ENCODE measurements at places on chromosomes 6 and 20.

DNA sequence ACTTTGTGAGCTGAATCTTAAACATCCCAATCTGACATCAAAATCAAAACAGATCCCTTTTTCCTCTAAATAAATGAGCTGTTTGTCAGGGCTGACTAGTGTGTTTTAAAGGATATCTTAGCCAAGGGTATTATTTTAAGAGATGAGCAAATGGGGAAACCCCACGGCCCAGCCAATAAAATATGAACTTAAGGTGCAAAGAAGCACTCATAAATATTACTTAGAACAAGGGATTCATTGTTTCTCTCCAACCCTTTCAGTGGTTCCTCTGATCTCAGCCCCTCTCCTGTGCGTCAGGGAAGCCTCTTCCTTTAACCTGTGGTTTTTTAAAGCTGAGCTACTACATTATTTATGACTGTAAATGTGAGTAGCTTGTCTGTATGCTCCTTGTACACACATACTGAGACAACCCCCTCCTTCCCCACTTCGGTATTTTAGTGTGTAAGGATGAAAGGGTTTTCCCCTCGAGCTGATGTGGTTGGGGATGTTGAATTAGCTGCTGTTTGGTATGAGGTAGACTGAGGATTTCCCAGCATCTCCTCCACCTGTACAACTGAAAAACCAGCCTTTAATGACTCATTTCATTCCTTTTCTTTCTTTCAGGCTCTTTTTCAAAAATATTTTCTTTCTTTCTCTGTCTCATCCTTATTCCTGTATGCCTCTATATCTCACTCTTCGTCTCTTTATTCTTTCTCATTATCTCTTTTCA lies 6.5 kb downstream of the BMP5 start:
- DNase-seq: no peak

- DNase-seq: no peak
Observed at GRCh38 chr6:128250370-128251070, 269.9 kb downstream of the PTPRK start.

- DNase-seq: peak; percentile 70
Observed at GRCh38 chr20:53738039-53738944, 144.7 kb upstream of the ZNF217 start.

DNA sequence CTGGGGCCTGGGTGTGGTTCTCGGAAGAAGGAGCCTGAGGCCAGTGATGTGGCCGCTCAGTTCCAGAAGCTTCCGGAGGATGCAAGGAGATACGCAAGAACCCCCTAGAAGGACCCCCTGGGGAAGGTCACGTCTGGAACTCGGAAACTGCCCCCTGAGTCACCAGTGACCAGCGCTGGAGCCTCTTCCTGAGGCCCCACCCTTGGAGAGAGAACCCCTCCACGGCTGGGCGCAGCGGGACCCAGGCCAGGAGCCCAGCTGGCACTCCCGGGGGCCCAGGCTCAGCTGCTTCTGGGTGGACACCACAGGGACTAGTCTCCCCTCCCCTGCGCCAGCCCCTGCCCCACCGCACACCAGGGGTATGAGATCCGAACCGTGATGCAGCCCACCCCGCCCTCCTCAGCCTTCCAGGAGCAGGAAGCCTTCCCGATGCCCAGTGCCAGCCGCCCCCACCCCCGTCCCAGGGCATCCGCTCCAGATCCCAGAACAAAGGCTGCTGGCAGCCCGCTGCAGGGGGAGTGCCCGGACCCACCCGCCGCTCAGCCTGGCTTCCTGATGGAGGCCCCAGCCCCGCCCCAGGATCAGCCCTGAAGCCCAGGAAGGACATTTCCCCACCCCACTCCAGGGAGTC lies 7.5 kb downstream of the LAMA5 start:
- DNase-seq: peak; percentile 63

DNA sequence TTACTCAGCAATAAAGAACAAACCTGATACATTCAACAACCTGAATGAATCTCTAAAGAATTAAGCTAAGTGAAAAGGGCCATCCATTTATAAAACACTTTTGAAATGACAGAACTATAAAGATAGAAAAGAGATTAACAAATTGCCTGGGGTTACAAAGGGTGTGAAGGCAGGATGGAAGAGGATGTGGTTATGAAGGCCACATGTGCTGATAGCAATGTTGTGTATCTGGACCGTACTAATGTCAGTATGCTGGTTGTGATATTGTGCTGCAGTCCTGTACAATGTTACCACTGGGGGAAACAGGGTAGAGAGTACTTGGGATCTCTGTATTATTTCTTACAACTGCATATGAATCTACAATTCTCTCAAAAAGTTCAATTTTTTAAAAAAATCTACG lies 36.4 kb downstream of the ELOVL5 start:
- DNase-seq: no peak

DNA sequence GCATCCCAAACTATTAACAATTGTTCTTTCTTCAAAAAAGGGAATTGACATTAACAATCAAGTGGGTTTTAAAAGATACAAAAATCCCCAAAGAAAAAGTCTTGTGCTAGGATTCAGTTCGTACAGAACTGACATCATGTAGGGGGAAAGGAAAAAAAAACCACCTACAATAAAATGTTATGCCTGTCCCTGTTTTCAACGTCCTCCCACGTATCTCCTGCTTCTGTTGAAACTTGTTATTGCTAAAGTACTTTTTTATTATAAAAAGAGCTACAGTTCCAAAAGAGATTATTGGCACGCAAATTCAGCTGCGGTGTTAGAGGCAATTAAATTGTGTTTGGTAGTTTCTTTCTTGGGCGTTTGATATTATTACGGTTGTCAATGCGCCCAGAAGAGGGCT lies 102.8 kb upstream of the PHACTR1 start:
- DNase-seq: no peak

- DNase-seq: no peak
Observed at GRCh38 chr6:74065705-74066104, 369.7 kb downstream of the CD109 start.

DNA sequence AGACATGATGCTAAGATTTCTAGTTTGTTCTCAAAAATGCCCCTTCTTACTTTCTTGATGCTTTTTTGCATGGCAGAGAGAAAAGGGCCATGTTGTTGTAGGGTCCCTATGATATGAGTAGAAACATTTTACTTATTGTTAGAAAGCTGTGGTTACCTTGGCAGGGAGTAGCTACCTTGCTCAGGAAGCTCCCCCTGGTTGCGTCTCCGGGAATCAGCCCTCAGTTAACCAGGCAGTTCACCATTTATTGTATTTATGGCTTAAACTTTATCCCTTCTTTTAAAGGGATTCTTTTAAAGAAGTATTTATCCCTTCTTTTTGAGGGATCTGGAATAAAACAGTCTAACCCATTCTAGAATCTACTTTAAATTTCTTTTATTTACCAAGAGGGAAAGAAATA lies 113.9 kb upstream of the PROKR2 start:
- no peak for DNase-seq

DNA sequence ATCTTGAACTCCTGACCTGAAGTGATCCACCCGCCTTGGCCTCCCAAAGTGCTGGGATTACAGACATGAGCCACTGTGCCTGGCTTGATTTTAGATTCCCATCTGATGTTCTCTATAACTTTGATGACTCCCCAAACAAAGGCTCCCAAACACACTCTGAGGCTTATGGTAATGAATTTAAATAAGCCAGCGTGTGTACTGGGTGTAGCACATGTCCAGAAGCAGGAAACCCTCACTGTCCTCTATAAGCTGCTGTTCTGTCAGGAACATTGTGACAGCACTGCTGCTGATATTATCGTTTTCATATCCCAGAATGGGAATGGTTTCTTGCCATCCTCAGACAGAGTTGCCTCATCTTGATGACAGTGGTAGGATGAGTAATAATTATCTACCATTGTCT lies 54.1 kb upstream of the SALL4 start:
- no peak for DNase-seq

GRCh38 chr6:109782491-109782999 lies 91.4 kb downstream of the FIG4 start:
- no peak for DNase-seq

DNA sequence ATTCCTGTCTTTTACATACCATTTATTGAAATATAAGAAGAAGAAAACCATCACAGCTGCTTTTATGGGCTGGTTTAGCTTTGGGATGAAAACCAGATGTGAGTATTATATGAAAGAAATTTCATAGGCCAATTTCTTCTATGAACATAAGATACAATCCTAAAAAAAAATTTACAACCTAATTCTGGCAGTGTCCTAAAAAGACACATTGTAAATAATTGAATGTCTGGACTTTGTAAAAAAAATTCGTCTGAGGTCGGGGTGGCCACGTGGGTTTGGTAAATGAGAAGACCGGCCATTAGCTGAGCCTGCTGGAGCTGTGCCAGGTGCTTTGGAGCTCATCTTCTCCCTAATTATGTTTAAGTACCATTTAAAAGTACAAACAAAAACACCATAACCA lies 26.8 kb downstream of the DACT2 start:
- no peak for DNase-seq

DNA sequence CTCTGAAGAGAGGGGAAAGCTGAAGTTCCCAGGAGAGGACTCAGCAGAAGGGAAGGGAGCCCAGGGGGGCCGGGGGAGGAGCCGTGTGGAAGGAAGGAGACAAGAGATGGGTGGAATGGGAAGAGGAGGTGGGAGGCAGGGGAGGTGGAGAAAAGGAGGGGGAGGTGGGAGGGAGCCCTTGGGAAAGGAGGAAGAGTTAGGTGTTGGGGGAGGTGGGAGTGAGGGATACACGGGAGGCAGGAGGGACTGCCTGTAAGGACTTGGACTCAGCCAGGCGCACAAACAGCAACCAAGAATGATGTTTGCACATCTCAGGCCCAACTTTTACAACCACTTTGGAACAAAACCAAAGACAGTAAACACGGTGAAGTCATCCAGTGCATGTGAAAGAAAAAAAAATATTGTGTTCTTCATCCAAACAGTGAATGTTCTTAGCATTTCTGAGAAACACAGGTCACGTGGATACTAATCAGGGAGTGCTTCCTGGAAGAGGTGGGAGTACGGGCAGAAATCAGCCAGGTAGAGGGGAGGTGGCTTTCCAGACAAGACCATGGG lies 17.4 kb upstream of the LSM14B start:
- no peak for DNase-seq

- no peak for DNase-seq
Observed at GRCh38 chr6:143867236-143867635, 3.0 kb downstream of the ZC2HC1B start.

DNA sequence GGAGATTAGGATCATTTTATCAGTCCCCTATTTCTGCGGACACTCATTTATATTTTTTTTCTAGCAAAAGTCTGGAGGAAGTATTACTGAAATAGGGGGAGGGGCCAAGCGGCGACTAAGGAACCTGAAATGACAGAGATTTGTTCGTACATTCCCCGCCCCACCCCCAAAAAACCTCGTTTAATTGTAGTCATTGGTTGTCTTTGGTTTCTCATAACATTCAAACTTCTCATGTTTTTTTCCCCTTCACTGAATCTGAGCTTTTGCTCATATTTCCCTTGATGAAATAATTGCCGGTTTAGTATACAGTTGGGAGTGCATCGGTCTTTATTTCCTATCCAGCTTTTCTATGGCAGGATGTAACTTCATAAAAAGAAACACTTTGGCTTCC lies 768 bp upstream of the FYN start:
- no peak for DNase-seq

- no peak for DNase-seq
Observed at GRCh38 chr6:42095094-42095493, 44.8 kb downstream of the TAF8 start.

DNA sequence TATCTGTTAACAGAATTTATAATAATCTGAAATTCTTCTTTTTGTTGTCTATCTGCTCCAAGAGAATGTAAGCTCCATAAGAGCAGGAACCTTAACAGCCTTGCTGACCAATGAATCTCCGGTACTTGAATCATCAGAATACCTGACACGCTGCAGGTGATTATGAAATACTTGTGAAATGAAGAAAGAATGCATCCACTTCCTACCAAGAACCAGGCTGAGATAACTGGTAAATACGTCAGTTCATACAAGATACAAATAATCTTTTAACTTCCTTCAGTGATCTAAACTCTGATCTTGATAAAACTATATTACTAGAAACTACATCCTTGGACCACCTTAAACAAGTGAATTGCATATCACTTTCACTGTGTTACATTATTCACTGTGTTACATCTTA lies 116.2 kb downstream of the MAP3K5 start:
- DNase-seq: no peak

- DNase-seq: no peak
Observed at GRCh38 chr6:9405369-9405768, 970.0 kb upstream of the SLC35B3 start.

- DNase-seq: no peak
Observed at GRCh38 chr20:46751856-46752255, 42.4 kb downstream of the SLC2A10 start.

GRCh38 chr6:39466631-39467030 lies 144.1 kb upstream of the KCNK16 start:
- DNase-seq: no peak

GRCh38 chr6:34099878-34100277 lies 46.0 kb downstream of the GRM4 start:
- DNase-seq: no peak

- DNase-seq: no peak
Observed at GRCh38 chr20:32727683-32728082, 15.6 kb downstream of the COMMD7 start.

DNA sequence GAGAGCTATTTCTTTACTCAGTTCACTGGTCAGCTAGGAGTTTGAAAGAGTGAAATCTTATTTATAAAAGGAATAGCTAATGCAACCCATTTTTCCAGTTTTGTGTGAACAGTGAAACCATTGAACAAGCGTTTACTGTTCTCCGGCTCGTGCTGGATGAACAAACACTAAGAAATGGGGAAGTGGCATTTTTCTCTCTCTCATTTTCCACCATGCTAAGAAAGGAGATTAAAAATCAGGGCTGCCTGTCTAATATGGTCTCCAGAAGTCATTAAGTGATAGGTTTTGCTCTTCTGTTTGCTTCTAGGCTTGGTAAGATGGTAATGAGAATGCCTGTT lies 774 bp upstream of the SFT2D1 start:
- DNase-seq: no peak

DNA sequence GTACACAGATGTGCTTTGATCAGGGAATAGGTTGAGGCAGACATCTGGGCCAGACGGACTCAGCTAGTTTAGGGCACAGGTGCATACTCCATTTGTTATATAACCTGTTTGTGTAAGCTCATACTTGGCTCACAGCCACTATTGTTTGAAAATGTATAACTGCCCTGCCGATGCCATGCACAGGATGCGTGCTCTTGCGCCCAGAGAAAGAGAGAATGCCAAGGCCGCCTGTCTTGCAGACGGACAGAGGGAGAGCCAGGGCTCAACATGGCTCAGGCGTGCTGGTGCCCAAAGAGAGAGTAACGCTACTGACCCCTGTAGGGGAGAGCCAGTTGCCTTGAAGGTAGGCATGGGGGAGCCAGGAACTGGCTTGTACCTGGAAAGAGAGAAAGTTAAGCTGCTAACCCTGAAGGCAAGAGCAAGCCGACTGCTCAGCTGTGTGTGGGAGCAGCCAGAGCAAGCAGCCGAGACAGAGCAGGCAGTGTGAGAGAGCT lies 57.7 kb downstream of the FAM229B start:
- no peak for DNase-seq
